ENCODE measurements at places on chromosomes 7 and 10. TPM values are rescaled to one million over a fixed set of nuclear protein-coding genes. Genes with fewer than 3 reads are reported as not detected.
A peak's percentile ranks its signal among the peaks of the same experiment; 100 is the strongest.

Gene FRMPD2
- 0.44 TPM for total RNA-seq

Gene EPHB6
- total RNA-seq, result 19.1 TPM

Gene CCNJ
- total RNA-seq, result 9.2 TPM

- no peaks in the 10 kb centered on the region for H3K27me3 ChIP-seq
- no peaks in the 10 kb centered on the region for H3K4me1 ChIP-seq
- DNase-seq, result no peak
- H3K27ac ChIP-seq, result no peak overlapping the region
- no peaks in the 10 kb centered on the region for H3K36me3 ChIP-seq
- H3K4me3 ChIP-seq, result no peak overlapping the region
Observed at GRCh38 chr10:104434601-104435000, 81.0 kb downstream of the CFAP58 start.

DNA sequence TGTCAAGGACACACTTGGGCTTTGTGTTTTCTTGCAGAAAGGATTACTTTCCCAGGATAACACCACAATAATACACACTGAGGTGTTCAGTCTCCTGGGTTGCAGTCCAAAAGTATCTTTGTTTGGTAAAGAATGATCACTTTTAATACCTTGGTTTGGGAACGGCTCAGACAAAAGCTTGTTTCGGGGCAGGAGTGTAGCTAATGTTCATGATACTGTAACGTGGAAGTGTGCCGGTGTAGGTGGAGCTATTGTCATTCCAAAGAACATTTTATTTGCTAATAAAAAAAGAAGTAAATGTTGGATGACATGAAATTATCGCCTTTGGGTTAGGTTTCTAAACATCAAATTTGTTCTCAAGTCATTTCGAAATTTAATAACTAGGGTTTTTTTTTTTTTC lies 1.2 kb downstream of the EIF4H start:
- H3K36me3 ChIP-seq, result peaks cover 48% of the 10 kb centered on the region
- no peaks in the 10 kb centered on the region for H3K27me3 ChIP-seq
- DNase-seq, result no peak
- H3K4me1 ChIP-seq, result peaks cover 35% of the 10 kb centered on the region
- peak overlapping the region; percentile 91 for H3K27ac ChIP-seq

- no peak for DNase-seq
- H3K36me3 ChIP-seq, result no peaks in the 10 kb centered on the region
- no peak overlapping the region for H3K27ac ChIP-seq
Observed at GRCh38 chr10:34403512-34403911, 411.6 kb downstream of the PARD3 start.

DNA sequence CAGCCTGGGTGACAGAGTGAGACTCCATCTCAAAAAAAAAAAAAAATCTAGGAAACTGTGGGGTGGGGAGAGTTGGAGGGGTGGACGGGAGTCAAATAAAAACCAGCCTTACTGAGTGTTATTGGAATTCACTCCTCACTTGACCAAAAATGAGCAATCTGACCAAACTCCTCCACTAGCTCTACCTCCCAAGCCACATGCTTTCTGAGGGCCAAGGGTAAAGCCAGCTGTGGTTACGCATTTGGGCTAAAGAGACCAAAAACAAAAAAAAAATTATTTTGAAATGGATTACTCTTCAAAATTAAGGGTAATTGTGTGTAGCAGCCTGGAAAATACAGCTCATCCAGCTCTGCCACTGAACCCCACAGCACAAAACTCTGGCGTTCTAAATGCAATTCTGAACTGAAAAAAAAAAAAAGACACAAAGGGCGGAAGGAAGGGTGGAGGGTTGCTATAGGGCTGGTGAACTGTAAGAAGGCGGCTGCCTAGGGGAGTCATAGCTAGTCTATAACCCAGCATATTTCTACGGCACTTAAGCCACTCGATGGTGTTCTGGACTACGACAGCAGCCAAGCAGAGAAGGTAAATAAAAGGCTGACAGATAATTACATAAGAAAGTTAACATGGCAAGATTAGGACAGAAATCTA lies 7.8 kb downstream of the ELMO1 start:
- no peaks in the 10 kb centered on the region for H3K4me1 ChIP-seq
- no peak overlapping the region for H3K27ac ChIP-seq
- H3K27me3 ChIP-seq, result no peaks in the 10 kb centered on the region

DNA sequence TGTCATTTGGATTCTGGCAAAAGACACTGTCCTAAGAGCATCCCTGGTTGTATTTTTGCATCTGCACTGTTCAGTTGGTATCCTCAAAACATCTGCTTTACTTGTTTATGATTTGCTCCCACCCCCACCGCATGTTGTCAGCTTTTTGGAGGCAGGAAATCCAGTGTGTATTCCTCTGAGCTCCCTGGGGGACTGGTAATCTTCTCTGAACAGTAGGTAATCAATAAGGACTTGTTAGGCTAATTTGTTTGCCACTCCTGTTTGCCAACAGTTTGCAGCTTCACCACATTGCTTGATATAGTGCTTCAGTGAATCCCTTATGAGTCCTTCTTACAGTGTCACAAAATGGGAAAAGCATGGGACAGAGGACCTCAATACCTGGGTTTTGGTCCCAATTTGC lies 49.1 kb downstream of the FEZF1 start:
- no peak for DNase-seq
- no peaks in the 10 kb centered on the region for H3K27me3 ChIP-seq
- H3K36me3 ChIP-seq, result no peaks in the 10 kb centered on the region
- no peak overlapping the region for H3K4me3 ChIP-seq
- no peaks in the 10 kb centered on the region for H3K4me1 ChIP-seq

DNA sequence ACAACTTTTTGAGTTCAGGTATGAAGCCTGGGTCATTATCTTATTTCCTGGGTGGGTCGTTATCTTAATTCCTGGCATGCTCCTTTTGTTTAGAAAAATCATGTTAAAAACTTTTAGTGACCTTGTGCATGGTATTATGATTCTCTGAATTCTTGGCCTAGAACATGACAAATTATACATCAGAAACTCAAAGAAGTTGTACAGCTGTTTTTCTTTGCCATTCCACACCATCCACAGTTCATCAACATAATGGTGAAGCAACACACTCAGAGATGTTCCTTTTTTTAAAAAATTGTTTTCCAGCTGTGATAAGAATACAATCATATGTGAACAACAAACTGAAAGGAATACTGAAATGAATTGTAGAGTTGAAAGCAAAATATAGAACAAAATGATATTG lies 149.2 kb upstream of the SEMA3D start:
- no peak overlapping the region for H3K4me3 ChIP-seq
- H3K4me1 ChIP-seq, result no peaks in the 10 kb centered on the region
- DNase-seq, result no peak
- no peaks in the 10 kb centered on the region for H3K36me3 ChIP-seq

Measured in K562 (cell line).